ENCODE measurements at places on chromosomes 4 and X. TPM values are rescaled to one million over a fixed set of nuclear protein-coding genes. Genes with fewer than 3 reads are reported as not detected.

TEC gene
- polyA plus RNA-seq = 5.3 TPM

RAB41 gene
- polyA plus RNA-seq = not detected

CFAP97 gene
- 6.3 TPM for polyA plus RNA-seq

MND1 gene
- 3.4 TPM for polyA plus RNA-seq

GPR82 gene
- 0.06 TPM for polyA plus RNA-seq

CXorf49 gene
- polyA plus RNA-seq = not detected

MGARP gene
- polyA plus RNA-seq = 0.24 TPM

NEUROG2 gene
- not detected for polyA plus RNA-seq

OTC gene
- 0.20 TPM for polyA plus RNA-seq

CFAP47 gene
- not detected for polyA plus RNA-seq

CDX4 gene
- not detected for polyA plus RNA-seq

VAMP7 gene
- 18.4 TPM for polyA plus RNA-seq

PPP1R2C gene
- polyA plus RNA-seq = not detected

TREX2 gene
- polyA plus RNA-seq = 2.8 TPM

TRAM1L1 gene
- polyA plus RNA-seq = 0.49 TPM

Data from esophagus (tissue), 2 donors.